ENCODE measurements at places on chromosomes 1 and 21. TPM values are rescaled to one million over a fixed set of nuclear protein-coding genes. Genes with fewer than 3 reads are reported as not detected.

- H3K36me3 ChIP-seq, result no peaks in the 10 kb centered on the region
- no peak for DNase-seq
- H3K4me1 ChIP-seq, result no peaks in the 10 kb centered on the region
- H3K27ac ChIP-seq, result no peak overlapping the region
- H3K27me3 ChIP-seq, result no peaks in the 10 kb centered on the region
Observed at GRCh38 chr1:218983848-218984247, 189.8 kb upstream of the LYPLAL1 start.

DNA sequence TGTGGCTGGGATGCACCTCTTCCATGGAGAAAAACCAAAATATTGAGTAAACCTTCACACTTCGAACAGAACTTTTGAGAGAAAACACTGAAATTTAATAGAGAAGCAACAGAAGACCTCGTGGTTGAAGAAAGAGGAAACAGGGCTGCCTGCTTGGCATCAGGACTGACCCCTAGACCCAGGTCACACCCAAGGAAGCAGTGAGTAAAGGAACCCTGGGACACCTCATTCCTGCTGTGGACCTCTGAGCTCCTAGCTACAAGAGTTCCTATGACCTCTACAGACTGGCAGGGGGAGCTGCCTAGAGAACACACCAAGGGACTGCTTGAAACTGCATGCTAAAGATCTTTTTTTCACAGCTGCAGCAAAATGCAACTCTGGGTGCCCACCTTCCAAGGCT, 67.8 kb downstream of the FASLG start:
- no peak for DNase-seq
- H3K27me3 ChIP-seq, result no peaks in the 10 kb centered on the region
- no peak overlapping the region for H3K4me3 ChIP-seq
- no peaks in the 10 kb centered on the region for H3K36me3 ChIP-seq
- peak overlapping the region; percentile 22 for H3K27ac ChIP-seq
- peaks cover 14% of the 10 kb centered on the region for H3K4me1 ChIP-seq

- no peaks in the 10 kb centered on the region for H3K27me3 ChIP-seq
- no peak overlapping the region for H3K27ac ChIP-seq
- DNase-seq, result no peak
- H3K4me3 ChIP-seq, result no peak overlapping the region
Observed at GRCh38 chr1:39859859-39860812, 23.2 kb downstream of the TRIT1 start.

DNA sequence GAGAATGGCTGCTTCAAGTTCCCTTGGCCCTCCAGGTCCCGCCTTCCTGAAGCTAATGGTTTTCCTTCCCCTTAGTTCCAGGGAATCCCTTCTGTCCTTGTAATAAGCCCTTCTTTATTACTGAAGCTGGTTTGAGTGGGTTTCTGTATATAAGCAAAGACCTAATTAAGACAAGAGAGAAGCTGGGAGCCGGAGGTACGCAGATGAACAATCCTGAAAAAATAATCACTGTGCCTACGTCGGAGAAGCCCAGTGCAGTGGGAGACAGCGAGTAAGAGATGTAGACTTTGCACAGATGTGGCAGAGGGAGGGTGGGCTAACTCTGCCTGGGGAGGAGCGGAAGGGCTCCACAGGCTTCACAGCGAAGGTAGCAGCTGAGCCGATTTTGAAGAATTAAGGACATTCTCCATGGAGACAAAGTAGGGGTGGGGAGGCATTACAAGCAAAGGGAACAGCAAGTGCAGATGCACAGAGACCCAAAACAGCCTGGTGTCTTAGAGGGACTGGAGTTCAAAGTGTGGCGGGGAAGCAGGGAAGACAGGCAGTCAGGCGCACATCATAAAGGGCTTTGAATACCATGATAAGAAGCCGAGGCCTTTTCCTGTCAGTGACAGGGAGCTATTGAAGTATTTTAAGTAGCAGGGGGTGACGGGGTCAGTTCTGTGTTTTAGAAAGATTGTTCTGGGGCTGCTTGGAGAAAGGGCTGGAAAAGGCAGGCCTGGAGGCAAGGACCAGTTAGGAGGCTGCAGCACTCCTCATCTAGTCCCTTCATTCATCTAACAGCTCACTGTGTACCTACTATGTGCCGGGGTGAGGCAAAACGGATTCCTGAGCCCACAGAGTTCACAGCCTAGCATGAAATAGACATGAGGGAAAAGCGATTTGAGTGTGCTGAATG, 6.5 kb downstream of the RIMS3 start:
- peaks cover 11% of the 10 kb centered on the region for H3K4me1 ChIP-seq
- no peaks in the 10 kb centered on the region for H3K36me3 ChIP-seq
- no peak overlapping the region for H3K4me3 ChIP-seq
- no peak overlapping the region for H3K27ac ChIP-seq
- peaks cover 6% of the 10 kb centered on the region for H3K27me3 ChIP-seq

Gene S100B
- total RNA-seq, result not detected

All from activated B cell treated with CpG ODN at 0.5 μM for 24 hours (primary cell).